Sciatic nerve (tissue), 2 donors: ENCODE measurements at places on chromosomes 4 and X.

- DNase-seq = no peak
Measured at GRCh38 chrX:154046940-154047610, 27.4 kb upstream of the IRAK1 start.

- DNase-seq = no peak
Measured at GRCh38 chr4:15005474-15006115, 3.3 kb downstream of the CPEB2 start.

DNA sequence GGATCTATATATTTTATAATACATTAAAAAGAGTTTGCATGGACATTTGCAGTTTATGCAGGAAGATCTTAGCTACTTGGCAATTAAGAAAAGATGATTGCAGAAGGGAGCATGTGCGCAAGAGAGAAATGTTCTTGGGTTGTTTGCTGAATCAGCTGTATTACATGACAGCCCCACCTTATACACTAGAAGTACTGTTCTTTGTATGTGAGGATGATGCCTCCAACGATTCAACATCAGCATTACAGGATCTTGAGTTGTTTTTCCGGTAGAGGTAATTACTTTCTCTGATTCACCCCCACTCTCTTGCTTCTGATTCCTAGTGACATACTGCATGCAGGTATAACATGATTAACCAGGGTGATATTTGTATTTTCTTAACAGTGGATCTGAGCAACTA lies 140.8 kb downstream of the PCDH7 start:
- DNase-seq = no peak

- DNase-seq = no peak
Measured at GRCh38 chrX:81414630-81415029, 212.7 kb downstream of the SH3BGRL start.

DNA sequence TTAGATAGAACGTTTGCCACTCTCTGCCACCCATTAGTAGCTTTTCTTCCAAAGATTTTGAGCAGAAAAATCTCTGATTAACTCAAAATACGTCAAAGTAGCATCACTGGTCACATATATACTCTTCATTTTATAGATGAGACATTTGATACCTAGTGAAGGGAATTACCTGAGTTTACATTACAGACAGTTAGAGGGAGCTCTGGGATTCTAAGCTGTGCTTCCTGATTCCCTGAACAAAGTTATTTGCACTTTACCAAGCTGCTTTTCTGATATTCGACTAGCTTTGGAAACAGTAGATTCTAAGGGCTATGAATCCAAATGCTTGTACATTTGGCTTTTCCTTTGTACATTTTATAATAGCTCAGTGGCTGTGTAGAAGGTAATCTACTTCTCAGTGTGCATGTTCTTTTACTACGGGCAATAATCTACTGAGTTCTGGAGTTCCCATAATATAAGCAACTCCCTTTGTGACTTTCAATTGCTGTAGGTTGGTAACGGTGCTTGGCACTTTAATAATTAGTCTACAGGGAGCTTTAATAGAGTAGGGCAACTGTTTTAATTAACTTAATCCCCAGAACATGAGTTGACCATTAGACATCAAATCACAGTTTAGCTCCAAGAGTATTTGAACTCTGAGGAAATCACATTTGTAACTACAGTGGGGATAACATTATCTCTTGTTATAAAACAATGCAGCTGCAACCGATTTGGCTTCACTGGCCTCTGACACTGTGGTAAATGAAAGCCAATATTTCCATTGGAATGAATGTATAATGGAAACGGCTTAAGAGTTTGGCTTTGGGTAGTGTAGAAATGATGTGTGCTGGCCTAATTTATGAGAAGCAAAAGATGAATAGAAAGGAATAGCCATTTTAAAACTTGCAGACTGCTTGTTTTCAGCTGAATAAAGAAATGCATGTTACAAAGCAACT lies 1602.4 kb downstream of the STIM2 start:
- no peak for DNase-seq

GRCh38 chr4:86508436-86508835 lies 85.7 kb upstream of the PTPN13 start:
- no peak for DNase-seq

- DNase-seq = no peak
Measured at GRCh38 chrX:48761674-48762471, at the start of gene GLOD5. GLOD5 (plus strand) TSS chrX:48761747; CDS start chrX:48761791, 44 bp downstream.
